GM13977 (cell line): ENCODE measurements at places on chromosomes 2 and 18.

DNA sequence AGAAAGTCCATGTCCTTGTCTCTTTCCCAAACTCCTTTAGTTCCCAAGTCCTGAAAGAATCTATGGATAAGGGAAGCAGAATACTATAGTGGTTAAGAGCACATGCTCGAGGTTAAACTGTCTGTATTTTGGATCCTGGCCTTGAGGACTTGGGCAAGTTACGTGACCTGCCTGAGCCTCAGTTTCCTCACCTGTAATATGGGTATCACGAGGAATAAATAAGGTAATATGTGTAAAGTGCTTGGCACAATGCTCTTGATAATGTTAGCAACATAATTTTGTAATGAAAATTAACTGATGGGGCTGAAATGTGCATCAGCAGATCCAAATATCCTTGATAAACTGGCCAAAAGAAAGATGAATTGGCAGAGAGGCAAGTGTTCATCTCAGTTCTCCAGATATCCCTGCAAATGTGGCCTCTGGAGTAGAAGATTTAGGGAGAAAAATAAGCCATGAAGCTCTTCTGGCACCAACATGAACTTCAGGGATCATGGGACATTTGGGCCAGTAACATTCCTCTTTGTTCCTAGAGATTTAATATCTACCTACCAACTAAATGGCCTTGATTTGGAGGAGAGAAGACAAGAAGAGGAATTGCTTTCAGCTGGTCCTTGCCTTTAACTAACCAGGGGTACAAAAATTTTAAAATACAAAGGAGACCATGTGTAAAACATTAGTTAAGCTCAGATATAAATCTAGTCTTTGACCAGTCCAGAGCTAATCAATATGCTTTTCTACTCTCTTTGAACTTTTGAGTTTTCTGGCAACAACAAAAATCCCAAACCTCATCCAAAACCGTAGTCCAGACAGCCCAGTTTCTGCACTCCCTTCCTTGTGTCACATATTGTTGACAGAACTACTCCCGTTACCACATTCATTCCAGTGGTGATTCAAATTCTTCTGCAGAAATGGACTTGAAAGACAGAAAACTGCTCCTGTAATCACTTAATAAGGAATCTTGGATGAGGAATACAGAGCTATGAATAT is 52.7 kb upstream of the EML4 start:
- no peak for DNase-seq

DNA sequence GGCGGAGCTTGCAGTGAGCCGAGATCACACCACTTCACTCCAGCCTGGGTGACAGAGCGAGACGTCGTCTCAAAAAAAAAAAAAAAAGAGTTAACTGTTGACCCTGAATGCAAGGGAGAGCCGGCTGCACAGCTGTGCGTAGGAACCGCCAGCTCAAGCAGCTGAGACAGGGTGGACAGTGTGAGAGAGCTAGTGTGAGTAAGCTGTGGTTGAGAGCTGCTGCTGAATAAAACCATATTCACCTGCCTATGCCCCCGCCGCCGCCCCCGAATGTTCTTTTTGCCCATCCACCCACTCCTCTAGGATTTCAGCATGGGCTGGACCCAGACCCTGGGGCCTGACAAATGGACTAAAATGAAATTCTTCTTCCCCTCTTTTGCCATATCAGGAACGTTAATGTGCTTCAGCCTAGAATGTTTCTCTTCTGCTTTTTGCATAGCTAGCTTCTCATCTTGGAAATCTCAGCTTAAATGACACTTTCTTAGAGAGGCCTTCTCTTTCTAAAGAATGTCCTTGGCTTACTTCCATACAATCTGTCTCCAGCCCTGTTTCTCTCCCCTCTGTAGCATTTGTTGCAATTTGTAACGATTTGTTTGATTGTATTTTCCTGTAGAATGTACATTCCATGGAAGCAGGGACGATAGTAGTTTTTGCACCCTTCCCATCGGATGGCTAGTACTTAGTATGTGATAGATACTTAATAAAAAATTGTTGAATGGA is 142.7 kb downstream of the KLHL14 start:
- no peak for DNase-seq

DNA sequence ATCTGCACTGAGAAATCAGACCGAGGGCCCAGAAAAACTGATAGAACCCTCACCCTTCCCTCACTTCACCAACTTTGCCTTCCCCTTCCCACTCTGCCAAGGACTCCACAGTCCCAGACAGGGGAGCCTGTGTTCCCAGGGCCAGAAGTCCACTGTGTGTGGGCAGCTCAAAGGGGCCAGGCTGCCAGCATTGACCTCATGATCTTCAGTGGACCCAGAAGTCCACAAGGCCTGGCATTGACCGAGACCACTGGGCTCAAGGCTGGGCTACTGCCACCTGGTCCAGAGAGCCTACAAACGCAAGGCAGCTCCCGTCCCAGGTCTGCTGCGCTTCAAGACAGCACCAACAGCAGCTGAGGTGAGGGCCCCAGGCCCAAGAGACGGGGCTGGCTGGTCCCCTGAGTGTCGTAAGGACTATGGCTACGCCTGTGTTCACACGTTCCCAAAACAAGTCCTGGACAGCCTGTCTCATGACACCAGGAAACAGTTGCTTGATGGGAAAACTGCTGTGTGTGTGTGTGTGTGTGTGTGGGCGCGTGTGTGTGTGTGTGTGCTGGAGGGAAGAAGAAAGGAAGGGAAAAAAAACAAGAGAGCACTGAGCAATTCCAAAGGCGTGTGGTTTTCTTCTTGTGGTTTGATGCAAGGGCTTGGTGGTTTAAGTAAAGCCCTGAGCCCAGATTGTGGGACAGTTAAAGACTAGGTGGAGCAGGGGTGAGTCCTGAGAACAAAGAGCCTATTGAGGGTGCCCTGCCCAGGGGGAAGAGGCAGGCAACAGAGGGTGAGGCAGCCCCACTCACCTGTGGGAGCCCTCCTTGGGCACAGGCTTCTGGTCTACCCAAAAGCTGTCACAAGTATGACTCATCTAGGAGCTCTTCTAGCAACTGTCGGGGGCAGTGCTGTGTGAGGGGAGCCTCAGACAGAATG is 46.6 kb upstream of the ZBTB7C start:
- DNase-seq = no peak

DNA sequence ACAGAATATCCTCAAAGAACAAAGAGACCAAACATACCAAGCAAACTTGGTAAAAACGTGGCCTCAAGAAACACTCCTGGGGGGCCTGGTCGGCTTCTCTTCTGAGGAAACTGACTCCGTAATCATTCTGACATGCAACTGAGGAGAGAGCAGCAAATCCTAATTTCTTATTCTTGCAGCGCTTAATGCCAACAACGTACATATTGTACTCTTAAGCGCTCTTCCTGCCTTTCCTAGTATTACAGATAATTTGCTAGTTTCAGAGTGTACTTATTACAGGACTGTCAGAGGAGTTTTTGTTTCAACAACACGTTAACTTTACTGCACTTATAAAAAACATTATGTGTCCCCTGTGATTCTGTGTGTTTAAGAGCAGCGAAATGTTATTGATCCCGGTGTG is 64.9 kb downstream of the ZNF521 start:
- no peak for DNase-seq

DNA sequence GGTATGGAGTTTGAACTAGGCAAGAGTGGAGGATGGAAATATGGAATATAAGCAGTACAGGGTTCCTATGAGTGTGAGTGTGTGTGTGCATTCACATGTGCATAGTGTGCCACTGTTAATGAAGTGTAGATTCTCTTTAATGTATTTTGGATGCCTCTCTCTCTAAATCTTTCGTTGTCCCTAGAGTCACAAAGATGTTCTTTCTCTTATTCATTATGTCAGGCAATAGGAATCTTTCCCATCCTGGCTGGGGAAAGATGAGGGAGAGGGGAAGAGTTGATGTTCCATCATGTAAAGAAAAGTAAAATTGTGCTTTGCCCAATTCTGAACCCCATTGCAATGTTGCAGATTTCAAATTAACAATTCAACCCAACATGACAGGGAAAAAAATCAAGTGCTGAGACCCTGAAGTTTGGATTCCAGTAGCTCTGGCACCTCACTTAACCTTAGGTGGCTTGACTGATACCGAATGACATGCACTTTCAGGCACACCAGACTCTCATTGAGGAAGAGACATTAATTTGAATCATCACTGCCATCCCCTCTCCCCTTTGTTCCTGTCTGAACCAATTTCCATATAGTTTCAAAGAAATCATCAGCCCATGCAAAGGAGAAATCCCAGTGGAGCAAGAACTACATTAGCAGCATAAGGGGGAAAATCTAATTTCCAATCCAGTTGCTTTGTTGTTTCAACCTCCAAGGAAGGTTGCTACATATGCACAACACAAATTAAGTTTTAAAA is 28.0 kb downstream of the KLF7 start:
- no peak for DNase-seq

GRCh38 chr2:36367486-36367885 is 11.9 kb downstream of the CRIM1 start:
- no peak for DNase-seq

- no peak for DNase-seq
These were observed 24.7 kb upstream of the SP3 start for GRCh38 chr2:173989884-173990215.

- no peak for DNase-seq
These were observed 158.7 kb upstream of the CCDC150 start for GRCh38 chr2:196480653-196481323.

DNA sequence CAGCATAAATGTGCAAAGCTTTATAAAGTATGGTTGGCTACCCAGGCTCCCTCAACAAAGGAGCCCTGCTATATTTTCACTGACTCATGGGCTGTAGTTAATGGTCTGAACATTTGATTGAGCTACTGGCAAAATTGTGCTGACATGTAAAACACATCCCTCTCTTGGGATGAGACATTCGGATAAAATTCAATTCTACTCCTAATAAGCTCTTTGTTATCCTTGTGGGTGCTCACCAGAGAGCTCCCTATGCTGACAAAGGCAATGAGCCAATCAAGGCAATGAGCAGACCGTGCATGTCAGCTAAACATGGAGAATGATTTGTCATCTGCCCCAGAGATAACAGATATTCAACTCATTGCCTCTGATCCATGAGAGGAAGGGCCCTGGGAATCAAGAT is 27.7 kb downstream of the SERPINB8 start:
- DNase-seq = no peak

DNA sequence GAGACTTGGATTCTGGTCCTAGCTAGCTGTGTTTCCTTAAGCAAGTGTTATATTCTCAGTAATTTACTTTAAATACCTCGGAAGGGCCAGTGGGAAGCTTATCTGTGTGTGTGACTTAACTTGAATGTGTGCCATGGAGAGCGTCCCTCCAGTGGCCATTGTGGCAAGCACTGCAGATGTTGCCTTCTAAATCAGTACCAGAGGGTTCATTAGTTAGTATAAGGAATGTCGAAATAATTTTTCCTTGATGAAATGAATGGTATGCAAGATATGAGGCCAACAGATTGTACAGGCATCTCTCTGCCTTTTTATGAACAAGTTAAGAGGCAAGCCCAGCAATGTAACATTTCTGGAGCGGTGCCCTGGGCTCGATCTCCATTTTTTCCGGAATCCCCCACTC is 52.0 kb downstream of the FBXO36 start:
- no peak for DNase-seq

- DNase-seq = no peak
These were observed 5.8 kb upstream of the PEX13 start for GRCh38 chr2:61011678-61012077.

DNA sequence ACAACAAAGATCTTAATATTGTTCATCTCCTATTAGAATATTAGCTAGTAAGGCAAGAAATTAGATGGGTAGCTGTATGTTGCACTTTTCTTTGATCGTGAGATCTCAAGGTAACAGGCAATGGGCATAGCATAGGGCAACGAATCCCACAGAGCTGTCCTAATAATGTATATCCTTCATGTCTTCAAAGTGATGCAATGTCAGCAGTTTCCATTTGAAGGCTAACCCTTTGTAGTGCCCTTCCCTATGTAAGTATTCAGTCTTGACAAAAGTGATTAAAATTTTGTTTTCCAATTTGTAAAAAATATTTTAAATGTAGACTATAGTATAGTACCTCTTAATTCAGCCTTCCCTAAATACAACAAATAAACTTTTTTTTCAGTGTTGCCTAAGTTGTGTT is 112.5 kb downstream of the PKP4 start:
- DNase-seq = no peak

DNA sequence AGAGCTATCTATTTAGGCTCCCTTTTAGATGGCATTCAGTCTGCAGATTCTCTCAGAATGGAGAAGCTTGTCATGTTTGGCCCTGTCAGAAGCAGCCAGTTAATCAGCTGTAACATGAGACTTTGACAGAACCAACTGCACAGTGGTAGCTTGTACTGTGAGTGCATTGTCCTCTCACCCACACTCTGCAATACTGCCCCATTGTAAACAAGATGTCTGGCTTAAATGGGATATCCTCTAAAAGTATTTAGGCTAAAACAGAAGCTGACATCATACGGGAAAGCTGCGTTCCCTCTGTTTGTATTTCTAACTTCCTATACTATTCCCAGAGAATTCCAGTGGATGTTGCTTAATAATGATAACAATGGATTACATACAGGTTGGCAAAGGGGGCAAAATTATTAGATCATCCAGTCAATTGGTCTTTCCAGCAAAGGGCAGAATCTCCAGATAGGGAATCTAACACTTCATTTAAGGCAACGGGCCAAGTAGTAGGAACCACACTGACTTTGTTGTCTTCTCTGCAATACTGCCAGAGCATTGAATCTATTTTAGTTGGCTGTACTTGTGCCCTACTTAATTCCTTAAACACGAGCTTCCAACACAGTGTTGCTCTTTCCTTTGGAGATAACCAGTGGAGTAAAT is 15.4 kb upstream of the STAT4 start:
- no peak for DNase-seq

GRCh38 chr2:219870041-219870440 is 242.6 kb downstream of the SLC4A3 start:
- no peak for DNase-seq

- DNase-seq = no peak
These were observed 47.3 kb downstream of the RFTN2 start for GRCh38 chr2:197628043-197628500.

- no peak for DNase-seq
These were observed 5.3 kb downstream of the RNU2-63P start for GRCh38 chr2:88011011-88011410.

DNA sequence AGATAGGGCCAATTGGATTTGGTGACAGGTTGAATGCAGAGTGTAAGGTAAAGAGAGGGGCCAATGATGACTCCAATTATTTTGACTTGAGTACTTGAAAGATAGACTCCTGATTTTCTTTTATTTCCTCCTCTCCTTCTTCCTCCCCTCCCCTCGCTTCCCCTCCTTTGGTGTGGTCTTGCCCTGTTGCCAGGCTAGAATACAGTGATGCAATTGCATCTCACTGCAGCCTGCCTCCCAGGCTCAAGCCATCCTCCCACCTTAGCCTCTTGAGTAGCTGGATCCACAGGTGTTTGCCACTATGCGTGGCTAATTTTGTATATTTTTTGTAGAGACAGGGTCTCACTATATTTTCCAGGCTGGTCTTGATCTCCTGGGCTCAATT is 2.3 kb downstream of the DGUOK start:
- DNase-seq = no peak

- DNase-seq = no peak
These were observed 78.9 kb upstream of the STON1 start for GRCh38 chr2:48450936-48451602.

DNA sequence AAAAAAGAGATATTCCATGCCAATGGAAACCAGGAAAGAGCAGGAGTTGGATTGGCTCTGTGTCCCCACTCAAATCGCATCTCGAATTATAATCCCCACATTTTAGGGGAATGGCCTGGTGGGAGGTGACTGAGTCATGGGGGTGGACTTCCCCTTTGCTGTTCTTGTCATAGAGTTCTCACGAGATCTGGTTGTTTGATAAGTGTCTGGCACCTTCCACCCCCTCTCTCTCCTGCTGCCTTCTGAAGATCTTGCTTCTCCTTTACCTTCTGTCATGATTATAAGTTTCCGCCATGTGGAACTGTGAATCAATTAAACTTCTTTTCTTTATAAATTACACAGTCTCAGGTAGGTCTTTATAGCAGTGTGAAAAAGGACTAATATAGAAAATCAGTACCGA is 355.6 kb downstream of the NBAS start:
- DNase-seq = no peak
